ENCODE measurements at places on chromosomes 6 and 20.

DNA sequence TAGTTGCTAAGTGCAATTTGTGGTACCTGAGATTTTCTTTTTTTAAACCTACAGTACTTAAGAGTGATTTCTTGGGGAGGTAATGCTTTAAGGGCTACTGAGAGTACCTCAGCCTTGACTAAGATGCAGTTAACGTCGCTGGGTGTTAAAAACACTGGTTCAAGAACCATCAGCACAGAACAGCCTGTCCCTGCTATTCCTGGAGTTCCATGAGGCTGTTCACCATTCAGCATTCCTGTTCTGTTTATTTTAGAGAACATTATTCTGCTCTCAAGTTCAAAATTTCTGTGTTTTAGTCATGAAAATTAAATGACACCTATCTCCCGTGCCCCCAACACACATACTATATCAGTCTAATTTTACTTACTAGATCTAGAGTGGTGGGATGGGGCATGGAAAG is 1.7 kb upstream of the PRELID3B start:
- no peak for DNase-seq

- DNase-seq: no peak
These were observed 7.7 kb upstream of the TREM2 start for GRCh38 chr6:41170547-41171160.

DNA sequence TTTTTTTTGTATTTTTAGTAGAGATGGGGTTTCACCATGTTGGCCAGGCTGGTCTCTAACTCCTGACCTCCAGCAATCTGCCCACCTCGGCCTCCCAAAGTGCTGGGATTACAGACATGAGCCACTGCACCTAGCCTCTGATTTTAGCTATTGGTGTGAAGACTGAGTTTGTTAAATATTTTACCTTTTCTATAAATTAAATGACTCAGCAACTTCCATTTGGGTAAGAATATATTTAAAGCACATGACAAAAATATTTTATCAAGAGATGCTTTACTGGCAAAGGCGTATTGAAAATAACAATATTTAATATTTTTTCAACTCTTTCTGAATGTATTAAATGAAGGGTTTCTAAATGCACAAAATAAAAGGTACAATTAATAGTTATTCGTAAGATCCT is 158.7 kb upstream of the AGPAT4 start:
- DNase-seq: no peak

DNA sequence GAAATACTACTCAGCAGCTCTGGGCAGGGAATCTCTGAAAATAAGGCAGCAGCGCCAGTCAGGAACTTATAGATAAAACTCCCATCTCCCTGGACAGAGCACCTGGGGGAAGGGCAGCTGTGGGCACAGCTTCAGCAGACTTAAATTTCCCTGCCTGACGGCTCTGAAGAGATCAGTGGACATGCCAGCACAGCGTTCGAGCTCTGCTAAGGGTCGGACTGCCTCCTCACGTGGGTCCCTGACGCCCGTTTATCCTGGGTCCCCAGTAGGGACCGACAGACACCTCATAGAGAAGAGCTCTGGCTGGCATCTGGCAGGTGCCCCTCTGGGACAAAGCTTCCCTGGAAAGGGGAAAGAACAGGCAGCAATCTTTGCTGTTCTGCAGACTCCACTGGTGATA is 59.0 kb downstream of the COL21A1 start:
- no peak for DNase-seq

DNA sequence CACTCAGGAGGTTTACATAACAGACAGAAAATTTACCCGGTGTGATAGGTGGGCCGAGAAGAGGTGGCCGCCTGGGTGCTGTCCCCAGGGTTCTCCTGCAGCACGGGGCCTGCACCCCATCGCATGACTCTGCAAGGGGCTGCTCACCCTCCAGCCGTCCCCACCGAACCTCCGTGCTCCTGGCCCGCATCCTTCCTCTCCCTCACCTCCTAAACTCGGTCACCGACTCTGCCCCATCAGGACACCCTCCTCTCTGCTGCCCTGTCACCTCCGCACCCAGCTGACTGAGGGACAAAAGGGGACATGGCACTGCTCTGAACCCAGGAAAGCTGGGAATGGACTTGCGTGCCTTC is 147.6 kb downstream of the SYNDIG1 start:
- DNase-seq: no peak

Data from hematopoietic multipotent progenitor cell treated with erythropoietin and hydrocortisone succinate and interleukin-3 and kit ligand, for 4 days (in vitro differentiated cells).